AG04450 (cell line): ENCODE measurements at places on chromosomes 6 and 20.
A peak's percentile ranks its signal among the peaks of the same experiment; 100 is the strongest.

DNA sequence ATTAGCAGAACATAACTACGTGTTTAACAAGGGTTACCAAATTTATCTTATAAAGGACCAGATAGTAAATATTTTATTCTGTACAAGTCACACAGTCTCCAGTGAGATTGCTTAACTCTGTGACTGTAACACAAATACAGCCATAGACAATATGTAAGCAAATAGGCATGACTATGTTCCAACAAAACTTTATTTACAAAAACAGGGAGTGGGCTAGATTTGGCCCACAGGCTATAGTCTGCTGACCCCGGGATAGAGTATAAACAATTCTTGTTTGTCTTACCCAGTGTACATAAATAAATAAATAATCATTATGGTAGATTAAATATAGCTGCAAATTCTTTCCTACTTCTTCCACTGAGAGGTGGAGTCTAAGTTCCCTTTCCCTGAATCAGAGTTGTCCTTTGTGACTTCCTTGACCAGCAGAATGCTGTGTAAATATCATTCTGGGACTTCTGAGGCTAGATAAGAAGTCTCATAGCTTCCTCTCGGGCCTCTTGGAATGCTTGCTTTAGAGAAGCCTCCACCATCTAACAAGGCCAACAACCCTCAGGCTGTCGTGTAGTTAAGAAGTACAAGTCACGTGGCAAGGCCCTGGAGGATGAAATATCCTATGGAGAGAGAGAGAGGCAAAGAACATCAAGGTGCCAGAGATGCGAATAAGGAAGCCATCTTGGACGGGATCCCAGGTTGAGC, 59.1 kb upstream of the TMEM244 start:
- no peak for DNase-seq

DNA sequence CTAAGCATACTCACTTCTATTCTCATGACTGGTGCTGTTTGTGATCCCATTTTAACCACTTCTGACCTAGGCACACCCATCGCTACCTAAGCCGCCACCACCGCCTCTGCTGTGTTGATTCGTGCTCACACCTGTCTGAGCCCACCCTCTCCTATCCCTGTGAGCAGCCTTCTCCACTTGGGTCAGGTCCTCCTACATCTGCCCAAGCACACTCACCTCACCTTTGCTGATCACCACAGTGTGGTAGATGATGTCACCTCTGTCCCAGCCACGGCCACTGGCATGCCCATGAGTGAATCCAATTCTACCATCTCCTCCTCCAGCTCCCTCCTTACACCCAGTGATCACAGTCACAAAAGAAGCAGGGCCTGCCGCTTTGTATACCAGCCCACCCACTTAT, 20.8 kb downstream of the MUC22 start:
- no peak for DNase-seq

DNA sequence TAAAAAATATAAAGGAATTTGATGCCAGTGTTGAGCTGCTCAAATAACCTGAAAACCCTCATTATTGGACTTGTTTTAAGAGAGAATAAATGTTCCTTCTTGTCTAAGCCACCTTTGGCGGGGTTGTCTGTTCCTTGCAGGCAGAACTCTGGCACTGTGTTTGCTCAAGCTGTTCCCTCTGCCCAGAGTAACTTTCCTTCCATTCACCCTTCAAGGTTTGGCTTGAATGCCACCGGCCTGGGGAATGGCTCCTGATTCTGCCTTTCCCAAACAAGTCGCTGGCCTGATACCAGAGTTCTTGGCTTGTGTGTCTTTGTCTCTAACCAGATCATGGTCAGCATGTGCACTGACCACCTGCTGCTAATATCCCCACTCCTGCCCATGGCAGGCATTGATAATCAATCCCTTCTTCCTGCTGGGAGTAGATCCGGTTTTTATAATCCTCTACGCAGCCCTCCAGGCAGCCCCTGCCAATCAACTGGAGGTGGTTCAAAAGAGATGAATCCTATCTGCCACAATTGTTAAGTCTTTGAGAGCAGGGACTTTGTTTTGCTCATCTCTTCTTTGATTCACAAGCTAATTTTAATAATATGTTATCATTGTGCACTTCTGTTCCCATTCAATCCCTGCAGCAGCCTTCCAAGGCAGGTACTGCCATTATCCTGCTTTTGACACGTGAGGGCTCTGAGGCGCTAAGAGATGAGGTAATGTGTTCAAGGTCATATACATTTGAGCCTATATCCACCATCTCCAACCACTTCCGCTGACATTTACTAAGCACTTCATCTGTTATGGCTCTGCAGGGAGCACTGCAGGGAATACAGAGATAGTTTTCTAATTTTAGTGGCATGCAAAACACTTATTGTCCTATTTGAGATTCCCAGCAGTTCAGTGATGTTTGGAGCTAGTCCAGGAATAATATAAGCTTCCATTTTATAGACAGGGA, 3.1 kb upstream of the CCM2L start:
- no peak for DNase-seq

- DNase-seq = no peak
Measured at GRCh38 chr6:85364344-85364743, 85.5 kb upstream of the NT5E start.

- no peak for DNase-seq
Measured at GRCh38 chr6:129162605-129163004, 279.7 kb downstream of the LAMA2 start.

DNA sequence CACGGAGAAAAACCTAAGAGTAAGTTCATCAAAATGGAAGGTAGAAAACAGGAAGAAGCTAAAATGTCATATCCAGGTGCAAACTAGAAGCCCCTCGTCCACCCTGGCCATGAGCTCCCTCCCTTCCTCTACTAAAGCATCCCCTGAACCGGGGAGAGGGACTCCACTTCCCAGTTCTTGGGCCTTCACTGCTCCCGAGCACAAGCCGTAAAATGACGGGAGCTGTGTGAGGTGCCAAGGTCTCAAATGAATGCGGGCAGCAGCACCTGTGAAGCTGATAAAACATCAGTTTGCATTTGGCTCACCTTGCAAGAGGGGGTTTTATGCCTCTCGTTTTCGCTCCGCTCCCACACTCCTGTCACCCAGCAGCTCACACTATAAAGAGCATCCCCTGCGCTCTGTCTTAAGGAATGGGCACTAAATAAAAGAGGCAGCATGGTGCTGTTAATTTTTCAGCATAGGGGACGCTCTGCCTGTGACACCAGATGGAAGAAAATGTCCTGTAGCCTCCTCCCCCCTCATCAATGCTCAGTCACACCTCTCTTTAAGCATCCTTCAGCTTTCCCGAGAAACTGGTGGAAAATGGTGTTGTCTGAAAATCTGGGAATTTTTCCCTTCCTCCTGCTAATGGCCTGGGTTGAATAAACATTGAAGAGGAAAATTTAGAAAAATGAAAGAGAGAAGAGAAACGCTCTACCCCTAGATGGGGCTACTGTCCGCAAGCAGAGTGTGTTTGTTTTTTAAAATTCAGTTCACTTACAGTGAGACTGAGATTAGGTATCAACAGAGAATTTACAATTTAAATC, 563.0 kb upstream of the AGPAT4 start:
- DNase-seq = no peak

DNA sequence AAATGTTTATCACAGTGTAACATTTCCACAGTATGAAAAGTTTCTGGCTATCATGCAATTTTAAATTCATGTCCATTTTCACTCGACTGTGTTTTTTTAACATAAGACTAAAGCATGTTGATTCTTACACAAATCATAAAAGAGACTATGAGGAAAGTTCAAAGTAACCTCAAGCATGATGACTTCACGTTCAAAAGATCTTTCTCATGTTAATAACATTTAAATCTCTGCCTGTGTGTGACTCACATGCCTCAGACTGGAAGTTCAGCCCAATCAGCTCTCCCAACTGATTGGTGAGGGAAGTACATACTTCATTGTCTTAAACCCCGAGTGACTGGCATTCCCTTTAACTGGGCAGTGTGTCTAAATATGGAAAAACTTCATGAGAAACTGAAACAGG, 37.4 kb downstream of the ATXN1 start:
- peak; percentile 87 for DNase-seq

DNA sequence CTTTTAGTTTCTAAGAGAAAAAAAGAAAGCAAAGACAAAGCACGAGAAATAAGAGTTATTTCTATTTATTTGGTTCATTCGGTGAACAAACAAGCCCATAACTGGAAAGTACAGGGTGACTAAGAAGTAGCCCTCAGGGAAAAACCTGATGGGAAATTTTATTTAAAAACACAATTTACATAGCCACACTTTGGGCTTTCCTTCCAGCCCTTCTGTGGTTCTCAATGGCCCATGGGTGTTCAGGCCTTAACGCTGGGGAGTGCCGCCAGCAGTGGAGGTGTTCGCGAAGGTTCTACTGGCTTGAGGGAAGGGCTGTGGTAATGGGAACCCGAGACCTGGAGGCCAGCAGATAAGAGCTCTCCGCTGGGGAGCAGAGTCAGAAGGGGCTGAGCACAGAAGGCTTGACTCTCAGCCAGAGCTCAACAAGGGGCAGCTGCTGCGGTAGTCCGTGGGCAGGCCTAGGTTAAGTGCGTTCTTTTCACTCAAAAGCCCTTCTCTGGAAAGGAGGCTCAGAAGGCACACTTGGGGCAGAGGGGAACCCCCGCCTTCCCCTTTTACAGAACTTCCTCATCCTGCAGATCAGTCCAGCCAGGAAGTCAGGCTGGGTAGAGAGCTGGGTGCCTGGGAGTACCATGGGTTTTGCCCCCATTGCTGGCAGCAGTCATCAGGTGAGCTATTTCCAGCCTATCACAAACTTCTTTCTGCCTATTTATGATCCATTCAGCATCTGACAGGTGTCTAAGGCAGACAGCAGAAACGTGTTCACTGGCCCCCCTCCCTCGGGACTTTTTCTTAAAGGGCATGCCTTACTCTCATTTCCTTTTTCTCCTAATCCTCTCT, 8.8 kb upstream of the CD83 start:
- no peak for DNase-seq

DNA sequence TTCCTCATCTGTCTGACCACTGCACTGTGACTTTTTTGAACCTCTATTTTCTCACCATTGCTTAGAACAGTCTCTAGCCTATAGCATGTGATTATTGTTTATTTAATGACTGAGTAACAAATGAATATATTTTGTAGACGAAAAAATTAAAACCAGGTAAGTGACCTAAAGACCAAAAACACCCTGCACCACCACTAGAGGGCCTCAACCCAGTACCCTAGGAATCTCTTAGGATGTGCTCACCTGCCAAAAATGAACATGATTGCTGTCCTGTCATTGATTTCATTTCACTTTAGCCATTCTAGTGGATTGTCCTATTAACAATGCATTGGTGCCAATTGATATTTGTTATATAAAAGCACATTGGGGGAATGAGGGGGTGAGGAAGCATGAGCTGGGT, 199.1 kb downstream of the COL9A1 start:
- DNase-seq = no peak

- DNase-seq = no peak
Measured at GRCh38 chr6:137231895-137232294, 12.7 kb upstream of the IFNGR1 start.

GRCh38 chr6:32941214-32941768, 463 bp upstream of the HLA-DMB start:
- no peak for DNase-seq

GRCh38 chr6:151494936-151495320, 1.1 kb downstream of the CCDC170 start:
- no peak for DNase-seq

DNA sequence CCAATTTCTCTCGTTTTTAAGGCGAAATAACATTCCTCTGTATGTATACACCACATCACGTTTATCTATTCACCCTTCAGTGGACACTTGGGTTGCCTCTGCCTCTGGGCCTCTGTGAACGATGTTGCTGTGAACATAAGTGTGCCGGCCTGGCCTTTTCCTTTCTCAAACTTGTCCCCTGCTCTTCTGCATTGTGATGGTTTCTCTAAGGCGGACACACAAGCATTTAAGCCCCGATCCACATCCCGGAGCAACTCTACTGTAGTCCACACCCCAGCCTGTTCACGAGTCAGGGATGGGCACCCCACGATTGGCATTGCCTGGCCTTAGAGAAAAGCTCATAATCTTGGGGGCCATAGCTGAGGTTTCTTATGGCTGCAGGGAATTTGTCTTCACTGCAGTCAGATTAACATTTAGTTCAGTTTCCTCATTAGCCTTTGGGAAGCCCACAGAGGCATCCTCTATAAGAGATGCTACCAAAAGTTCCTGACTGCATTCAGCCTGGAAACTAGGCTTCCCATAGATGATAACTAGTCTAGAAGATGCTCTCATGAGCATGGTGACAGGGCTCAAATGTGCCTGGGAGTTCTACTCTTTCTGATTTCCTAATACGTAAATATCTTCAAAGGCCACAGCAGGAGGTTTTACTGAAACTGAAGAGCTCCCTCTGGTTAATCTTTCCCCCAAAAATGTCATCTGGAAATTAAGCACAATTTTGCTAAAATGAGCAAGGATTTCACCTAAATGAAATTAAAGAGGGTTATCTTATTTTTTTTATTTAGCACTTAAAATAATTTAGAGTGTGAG, 762 bp downstream of the ZC3H12D start:
- no peak for DNase-seq

DNA sequence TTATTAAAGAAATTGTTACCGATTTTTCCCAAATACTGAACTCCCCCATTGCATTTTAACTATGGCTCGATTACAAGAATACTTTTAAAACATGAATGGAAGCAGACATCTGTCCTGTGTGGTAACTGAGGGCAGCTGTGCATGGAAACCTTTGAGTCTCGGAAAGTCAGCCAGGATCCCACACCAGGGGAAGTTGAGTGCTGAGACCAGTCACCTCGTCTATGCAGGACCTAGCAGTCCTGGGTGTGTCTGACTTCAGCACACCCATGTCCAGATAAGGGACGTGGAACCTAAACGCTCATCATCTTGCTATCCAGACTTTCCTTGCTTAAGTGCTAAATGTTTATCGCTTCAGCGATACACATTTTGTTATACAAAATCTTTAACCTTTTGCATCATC, 6.1 kb downstream of the RIN2 start:
- no peak for DNase-seq

GRCh38 chr6:130815200-130816071, 11.8 kb upstream of the SMLR1 start:
- DNase-seq = no peak

DNA sequence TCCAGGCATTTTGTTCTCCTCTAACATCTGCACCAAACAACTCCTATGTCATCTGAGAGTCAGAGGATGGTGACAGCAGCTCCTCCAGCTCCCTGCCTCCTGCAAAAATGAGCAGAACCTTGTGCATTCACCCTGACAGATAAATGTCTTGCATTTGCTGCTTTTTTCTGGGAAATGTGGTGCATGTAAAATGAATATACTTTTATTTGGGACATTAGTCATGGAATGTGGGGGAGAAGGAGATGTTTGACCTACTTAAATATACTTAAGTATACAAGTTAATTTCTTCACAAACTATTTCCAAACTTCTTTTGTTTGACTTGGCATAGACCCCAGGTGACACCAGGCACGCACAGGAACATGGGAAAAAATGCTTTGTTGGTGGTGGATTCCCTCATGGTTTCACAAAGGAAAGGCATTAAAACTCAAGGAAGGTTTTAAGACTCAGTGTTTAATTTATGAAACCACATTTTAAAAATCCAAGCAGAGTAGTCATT, 181.8 kb upstream of the MCHR2 start:
- peak; percentile 82 for DNase-seq

GRCh38 chr6:163190786-163191185, 223.7 kb upstream of the QKI start:
- no peak for DNase-seq
